Mucosa of descending colon (tissue), 3 donors: ENCODE measurements at places on chromosomes 12 and 14. TPM values are rescaled to one million over a fixed set of nuclear protein-coding genes. Genes with fewer than 3 reads are reported as not detected.

MYF5 gene
- total RNA-seq, result not detected

JPH4 gene
- total RNA-seq, result 0.87 TPM

HNF1A gene
- total RNA-seq, result 22.6 TPM

P3H3 gene
- total RNA-seq, result 5.2 TPM

SARNP gene
- 45.9 TPM for total RNA-seq

SLC7A7 gene
- total RNA-seq, result 13.2 TPM

FAM181A gene
- total RNA-seq, result not detected

AMIGO2 gene
- 3.5 TPM for total RNA-seq

BICDL1 gene
- 6.8 TPM for total RNA-seq

AMHR2 gene
- not detected for total RNA-seq

UBE3B gene
- total RNA-seq, result 54.6 TPM

CLEC2B gene
- 6.5 TPM for total RNA-seq

OVCH1 gene
- total RNA-seq, result not detected

CD69 gene
- total RNA-seq, result 4.7 TPM

AQP2 gene
- not detected for total RNA-seq

DBX2 gene
- not detected for total RNA-seq

TMCC3 gene
- 40.8 TPM for total RNA-seq

NABP2 gene
- total RNA-seq, result 37.3 TPM

SCAF11 gene
- 131 TPM for total RNA-seq

HCAR1 gene
- 0.09 TPM for total RNA-seq
